ENCODE measurements at places on chromosomes 2 and 18.

GRCh38 chr2:150346806-150347205 is 140.7 kb downstream of the RND3 start:
- DNase-seq, result no peak

GRCh38 chr18:48752928-48753327 is 197.8 kb downstream of the SMAD7 start:
- no peak for DNase-seq

DNA sequence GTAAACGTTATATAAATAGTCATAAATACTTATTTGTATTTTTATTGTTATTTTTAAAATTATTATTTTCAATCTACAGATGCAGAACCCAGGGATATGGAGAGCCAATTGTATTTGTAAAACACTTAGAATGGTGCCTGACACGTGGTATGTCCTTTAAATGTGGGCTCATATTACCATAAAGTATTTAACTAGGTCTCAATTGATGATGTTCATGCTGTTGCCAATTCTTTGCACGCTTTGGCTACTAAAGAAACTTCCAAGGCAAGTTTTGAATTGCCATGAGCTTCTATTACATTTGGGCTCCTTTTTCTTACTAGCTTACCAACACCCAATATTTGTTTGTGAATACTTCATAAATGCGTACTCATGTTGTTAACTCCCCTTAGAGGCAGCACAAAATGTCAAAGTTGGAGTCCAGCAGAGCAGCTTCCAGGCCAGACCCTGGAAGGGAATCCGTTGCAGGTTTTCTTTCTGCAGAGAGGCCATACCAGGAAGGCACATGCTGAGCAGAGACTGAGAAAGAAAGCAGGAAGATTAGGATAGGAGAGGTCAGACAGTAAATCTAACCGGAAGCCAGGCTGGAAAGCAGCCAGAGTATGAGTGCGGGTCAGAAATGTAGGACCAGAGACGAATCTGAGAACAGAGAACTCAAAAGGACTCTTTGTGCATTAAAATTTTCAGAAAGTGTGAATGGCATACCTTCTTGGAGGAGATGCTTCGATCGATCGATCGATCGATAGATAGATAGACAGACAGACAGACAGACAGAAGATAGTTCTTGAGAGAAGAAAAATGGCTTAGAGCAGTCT is 4.2 kb upstream of the NOSTRIN start:
- DNase-seq, result no peak

GRCh38 chr2:74982577-74982976 is 24.1 kb downstream of the POLE4 start:
- peak; percentile 65 for DNase-seq

- no peak for DNase-seq
Observed at GRCh38 chr2:85388878-85389538, 21.2 kb downstream of the CAPG start.

DNA sequence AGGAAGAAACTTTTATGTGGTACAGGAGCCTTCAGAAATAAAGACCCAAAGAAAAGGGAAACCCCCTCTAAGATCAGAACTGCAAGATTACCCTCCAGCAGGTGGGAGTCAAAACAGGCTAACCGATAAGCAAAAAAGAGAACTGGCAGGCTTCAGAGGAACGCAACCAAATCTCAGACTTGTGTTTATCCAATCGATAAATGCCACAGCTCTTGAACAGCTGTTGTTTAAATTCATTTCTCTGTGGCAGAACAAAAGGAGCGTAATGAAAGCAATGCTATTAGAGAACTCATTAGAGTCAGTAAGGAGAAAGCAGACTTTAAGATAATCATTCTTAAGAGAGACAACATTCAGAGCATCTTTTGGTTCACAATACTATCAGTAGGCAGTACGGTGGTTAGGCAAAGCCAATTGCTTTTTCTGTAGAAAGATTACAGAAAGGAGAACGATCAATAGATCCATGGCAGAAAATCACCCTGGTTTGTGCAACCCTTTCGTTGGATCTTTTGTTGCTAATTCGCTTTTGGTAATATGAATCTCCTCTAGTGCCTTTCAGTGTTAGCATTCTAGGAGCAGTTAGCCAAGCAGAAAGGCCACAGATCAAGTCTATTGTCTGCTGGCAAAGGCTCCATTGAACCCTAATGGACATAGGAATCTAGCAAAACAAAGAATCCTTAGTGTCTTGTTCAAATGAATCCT is 476.4 kb upstream of the CHST9 start:
- DNase-seq, result no peak

DNA sequence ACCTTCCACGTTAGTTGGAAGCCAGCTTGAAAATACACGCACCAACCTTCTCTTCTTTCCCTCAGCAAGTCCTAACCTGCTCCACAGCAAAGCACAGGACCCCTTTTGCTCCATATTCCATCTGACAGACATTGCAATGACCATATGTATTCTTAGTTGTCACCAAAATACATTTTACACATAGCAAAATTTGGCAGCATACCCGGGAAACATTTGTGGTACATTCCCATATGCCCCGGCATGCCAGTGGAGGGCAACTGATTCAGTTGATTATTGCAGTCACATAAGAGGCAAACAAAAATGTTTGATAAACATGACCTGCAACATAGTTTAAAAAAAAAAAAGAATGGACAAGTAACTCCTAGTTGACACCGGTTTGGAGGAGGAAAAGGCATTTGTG is 202.1 kb upstream of the UBE2E3 start:
- DNase-seq, result no peak

GRCh38 chr18:26405190-26405801 is 143.1 kb downstream of the KCTD1 start:
- DNase-seq, result peak; percentile 61

- DNase-seq, result no peak
Observed at GRCh38 chr2:163247156-163247846, 408.7 kb upstream of the KCNH7 start.

DNA sequence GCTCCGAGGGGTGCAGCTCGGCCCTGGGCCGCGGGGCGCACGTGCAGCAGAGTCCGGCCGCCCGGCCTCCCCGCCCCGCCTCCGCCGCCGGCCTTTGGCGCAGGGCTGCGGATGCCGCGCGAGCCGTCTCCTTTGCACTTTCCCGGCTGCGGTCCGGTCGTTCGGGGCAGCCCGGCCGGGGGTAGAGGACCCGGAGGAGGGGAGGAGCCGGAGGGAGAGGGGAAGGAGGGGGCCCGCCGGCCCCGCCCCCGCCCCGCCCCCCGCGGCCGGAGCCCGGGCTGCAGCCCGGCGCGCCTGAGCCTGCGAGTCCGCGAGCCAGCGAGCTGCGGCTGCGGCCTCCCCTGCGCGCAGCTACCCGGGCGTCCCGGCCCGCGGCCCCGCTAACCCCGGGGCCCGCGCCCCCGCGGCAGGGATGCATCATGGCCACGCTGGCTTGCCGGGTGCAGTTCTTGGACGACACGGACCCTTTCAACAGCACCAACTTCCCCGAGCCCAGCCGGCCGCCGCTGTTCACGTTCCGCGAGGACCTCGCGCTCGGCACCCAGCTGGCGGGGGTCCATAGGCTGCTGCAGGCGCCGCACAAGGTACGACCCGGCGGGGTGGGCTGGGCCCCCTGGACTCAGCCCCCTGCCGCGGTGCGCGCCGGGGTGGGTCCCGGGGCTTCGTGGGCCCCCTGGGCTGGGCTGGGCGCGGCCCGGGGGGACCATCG is at the start of gene FHOD3:
Gene FHOD3, plus strand, starts transcription at position 297 of the 709 bp plus-strand sequence. Its CDS starts 123 bp downstream, at position 420.
- peak; percentile 77 for DNase-seq

- no peak for DNase-seq
Observed at GRCh38 chr2:82494739-82495138, 1964.3 kb downstream of the SUCLG1 start.

DNA sequence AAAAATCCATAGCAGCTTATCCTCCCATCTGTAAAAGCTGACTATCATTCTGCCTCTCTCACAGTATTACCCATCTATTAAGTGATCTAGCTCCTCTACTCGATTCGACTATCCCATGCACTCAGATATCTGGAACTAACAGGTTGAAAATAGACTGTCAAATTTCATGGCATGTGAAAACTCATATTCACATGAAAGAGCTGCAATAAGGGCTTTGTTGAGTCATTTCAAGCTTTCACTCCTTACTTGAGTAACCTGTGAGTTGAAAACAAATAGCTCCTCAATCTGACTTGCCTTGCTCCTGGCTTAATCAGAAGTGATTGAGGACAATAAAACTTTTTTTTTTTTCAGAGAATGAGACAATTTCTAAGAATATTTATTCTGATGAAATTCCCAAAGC is 192.4 kb upstream of the ERBB4 start:
- no peak for DNase-seq

- peak; percentile 34 for DNase-seq
Observed at GRCh38 chr2:144452169-144452988, 67.5 kb downstream of the ZEB2 start.

- peak; percentile 67 for DNase-seq
Observed at GRCh38 chr2:210477496-210477895, 937 bp upstream of the LANCL1 start.

DNA sequence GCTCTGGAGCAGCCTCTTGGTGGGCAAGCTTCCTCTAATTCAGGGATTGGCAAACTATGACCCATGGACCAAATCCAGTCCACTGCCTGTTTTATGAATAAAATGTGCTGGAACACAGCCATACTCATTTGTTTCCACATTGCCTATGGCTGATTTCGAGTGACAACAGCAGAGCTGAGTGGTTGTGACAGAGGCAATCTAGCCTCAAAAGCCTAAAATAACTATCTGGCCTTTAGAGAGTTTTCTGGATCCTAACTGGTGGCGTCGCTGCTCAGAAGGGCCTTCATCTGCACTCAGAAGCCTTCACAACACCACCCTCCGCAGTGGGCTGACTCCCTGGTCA is 147.1 kb downstream of the CCBE1 start:
- DNase-seq, result no peak

DNA sequence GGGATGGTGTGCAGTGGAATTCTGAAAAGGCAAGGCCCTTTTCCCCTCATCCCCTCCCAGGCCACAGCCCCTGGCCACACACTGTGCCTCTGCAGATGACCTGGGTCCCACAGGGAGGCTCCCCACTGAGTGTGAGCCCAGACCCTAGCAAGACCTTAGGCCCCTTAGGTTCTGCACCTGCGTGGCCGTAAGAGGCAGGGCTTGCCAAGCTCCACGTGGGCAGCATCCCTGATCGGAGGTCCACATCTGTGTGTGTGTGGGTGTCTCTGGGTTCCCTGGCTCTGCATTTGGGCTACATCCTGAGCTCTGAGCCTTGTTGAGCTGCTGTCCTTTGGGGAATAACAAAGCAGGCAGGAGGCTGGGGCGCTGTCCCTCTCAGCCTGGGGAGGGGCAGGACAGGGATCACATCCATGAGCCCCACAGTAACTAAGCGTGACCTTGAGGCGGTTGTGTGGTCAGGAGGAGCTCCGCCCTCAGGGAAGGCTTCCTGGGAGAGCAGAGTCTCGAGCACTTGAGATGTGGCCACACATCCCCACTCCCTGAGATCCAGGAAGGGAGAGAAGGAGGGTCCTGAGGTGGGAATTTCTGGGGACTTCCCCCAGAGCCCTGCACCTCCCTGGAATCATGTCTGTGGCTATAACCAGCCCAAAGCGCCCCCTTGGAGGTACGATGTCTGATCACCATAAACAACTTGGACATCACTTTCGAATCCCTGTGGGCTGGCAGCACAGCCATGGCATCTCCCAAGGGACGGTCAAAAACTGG is 84.8 kb downstream of the STPG4 start:
- peak; percentile 74 for DNase-seq

DNA sequence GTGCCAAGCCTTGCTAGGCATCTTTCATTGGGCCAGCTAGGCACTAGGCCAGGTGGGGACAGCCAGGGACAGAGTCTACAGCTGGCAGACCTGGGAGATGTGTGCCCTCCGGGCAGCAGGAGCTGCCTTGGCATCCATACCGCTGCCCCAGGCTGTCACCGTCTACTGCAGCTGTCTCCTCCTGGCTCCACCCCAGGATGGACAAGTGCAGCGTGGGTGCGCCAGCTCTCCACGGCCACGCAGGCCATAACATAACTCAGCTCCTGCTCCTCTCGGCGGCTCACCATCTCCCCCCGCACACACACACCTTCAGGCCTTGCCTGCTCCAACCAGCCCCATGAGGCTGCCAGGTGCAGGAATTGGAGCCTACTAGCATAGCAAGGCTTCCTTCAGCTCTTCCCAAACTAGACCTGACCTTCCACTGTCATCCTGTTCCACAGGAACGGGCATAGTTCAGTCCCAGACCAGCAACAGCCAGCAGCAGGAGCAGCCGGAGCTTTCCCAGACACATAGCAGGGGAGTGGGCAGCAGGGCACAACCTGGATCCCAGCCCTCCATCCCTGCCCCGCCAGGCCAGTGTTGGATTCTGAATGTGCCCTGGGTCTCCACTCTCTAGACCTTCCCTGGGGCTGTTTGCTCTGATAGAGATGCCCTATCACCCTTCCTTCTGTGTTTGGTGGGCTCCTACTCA is 2.5 kb upstream of the ADRA2B start:
- DNase-seq, result no peak

DNA sequence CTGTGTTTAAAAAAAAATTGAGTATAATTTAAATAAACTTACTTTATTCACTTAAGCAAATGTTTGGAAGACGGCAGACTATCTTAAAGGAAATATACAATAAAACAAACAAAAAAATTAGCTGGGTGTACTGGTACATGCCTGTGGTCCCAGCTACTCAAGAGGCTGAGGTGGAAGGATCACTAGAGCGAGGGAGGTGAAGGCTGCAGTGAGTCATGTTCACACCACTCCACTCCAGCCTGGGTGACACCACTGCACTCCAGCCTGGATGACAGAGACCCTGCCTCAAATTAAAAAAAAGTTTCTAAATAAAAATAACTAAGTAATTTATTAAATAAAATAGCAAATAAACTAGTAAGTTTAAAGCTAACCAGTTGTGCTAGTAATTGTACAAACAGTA is 7.5 kb downstream of the PUM2 start:
- peak; percentile 18 for DNase-seq

- DNase-seq, result no peak
Observed at GRCh38 chr2:2570360-2570759, 239.3 kb upstream of the MYT1L start.

- no peak for DNase-seq
Observed at GRCh38 chr2:55099493-55099877, 49.2 kb upstream of the RTN4 start.

GRCh38 chr2:109102588-109103233 is 26.3 kb upstream of the SH3RF3 start:
- DNase-seq, result no peak

- DNase-seq, result no peak
Observed at GRCh38 chr18:59897321-59897954, 2.4 kb upstream of the PMAIP1 start.

- DNase-seq, result no peak
Observed at GRCh38 chr2:103739186-103739585, 977.4 kb downstream of the TMEM182 start.

DNA sequence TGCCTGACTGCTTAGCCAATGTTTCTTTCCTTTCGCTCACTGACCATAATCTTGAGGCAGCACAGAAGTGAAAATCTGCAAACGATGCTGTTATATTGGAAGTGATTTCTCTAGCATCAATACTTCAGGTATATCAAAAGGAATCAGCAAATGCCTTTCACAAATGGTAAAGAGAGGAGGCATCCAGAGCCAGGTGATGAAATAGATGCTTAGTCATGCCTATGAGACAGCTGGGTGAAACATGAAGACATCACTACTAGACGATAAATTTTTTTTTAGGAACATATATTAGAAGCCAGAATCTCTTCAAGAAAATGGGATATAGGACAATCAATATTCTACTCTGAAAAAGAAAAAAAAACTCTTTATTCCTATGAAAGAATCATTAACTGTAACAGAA is 249.2 kb upstream of the SLC39A10 start:
- peak; percentile 38 for DNase-seq

- DNase-seq, result peak; percentile 65
Observed at GRCh38 chr2:144358979-144359541, 160.9 kb downstream of the ZEB2 start.
